ENCODE measurements at places on chromosomes 5 and 9.

GRCh38 chr9:108441726-108442125 lies 414.1 kb downstream of the ACTL7B start:
- DNase-seq, result no peak

- DNase-seq, result no peak
Measured at GRCh38 chr5:178399701-178400095, 167.1 kb upstream of the PHYKPL start.

- no peak for DNase-seq
Measured at GRCh38 chr5:17127743-17128231, 89.6 kb upstream of the BASP1 start.

GRCh38 chr9:15711531-15711930 lies 158.7 kb downstream of the CCDC171 start:
- no peak for DNase-seq

DNA sequence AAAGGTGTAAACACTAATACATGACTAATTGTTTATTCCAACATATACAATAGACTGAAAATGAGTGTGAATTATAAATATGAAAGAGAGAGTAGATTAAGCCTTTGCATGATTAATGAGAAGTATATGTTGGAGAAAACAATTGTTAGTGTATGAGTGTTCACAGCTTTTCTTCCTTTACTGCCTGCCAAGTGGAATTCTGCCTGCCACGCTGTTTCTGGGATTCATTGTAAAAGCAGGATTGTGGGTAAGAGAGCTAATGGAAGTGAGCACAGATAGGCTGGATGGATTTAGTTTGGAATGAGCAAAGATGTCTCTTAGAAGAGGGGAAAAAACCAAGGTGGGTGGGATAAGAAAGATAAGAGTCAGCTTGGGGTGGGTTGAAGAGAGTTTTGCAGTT lies 129.6 kb upstream of the NMUR2 start:
- DNase-seq, result no peak

DNA sequence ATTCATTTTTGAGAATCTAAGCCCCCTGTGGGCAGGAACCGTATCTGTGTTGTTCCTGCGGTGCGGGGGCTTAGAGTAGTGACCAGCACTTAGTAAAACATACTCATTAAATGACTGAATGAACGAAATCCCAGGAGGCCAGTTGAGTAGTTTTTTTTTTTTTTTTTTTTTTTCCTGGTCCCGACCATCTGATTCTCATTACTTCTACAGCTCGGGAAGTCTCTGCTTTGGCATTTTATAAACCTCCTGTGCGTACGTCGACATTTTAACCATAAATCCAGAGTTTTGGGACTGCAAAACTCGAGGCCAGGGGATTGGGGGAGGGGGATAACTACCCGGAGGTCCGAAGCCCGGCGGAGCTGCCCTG lies 31.5 kb upstream of the SPRY4 start:
- no peak for DNase-seq

GRCh38 chr9:131272212-131272611 lies 4.1 kb downstream of the FAM78A start:
- no peak for DNase-seq
